Stimulated activated CD8-positive, alpha-beta memory T cell treated with anti-CD3 and anti-CD28 coated beads, Interleukin-2, amount 100 ng/mL, for 1 hour (primary cell): ENCODE measurements at places on chromosomes 7 and 10.

DNA sequence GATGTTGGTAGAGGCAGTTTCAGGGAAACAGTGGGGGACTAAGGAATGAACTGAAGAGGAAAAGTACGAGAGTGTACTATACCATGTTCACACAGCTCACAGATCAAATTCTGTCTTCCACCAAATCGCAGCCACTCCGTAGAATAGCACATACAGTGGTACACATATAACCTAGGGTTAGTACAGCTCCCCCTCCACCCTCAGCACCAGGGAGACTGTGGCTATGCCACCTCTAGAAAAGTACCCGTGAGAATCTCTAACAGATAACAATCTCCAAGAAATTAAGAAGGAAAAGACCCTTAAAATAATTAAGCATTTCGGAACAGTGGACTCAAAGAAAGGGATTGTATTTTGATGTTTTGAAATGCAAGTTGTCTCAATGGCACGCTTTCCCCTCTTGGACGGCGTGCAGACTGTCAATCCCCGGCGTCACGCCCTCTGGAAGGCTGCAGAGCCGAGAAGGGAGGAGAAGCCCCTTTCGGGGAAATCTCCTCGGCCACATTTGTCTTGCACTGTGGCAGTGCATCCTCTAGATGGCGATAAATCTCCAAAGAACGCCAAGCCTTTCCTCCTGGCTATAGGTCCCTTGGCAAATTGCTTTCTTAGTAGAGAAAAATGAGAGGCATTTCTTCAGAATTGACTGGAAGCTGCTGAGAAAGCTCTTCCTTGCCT, 345.0 kb downstream of the REEP3 start:
- peak; percentile 0 for DNase-seq

- no peak for DNase-seq
Measured at GRCh38 chr10:129690248-129691070, 223.4 kb downstream of the MGMT start.

DNA sequence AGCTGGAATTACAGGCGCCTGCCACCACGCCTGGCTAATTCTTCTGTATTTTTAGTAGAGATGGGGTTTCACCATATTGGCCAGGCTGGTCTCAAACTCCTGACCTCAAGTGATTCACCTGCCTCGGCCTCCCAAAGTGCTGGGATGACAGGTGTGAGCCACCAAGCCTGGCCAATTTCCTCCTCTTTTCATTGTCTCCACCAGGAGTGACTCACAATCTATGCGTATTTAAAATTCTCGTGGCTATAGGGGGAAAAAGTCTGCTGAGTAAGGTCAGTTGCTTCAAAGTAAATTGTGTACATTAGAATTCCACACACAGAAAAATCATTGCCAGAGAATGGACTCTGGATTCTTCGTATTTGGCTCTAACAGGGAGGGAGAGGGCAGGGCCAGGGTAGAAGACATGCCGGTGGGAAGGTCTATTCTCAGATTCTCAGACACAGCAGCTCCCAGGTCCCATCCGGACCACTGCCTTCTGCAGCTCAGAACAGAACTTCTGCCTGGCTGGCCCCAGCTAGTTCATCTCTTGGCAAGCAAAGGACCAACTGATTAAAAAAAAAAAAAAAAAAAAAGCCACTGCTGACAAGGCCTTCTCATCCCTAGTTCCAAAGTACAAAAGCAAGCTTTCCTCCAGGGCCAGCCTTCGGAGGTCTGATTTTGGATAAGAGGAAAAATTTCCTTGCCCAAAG, 22.2 kb downstream of the PSPH start:
- DNase-seq = no peak

GRCh38 chr7:112670193-112670592, 120.0 kb downstream of the TMEM168 start:
- no peak for DNase-seq

- DNase-seq = no peak
Measured at GRCh38 chr10:124088915-124089314, 4.5 kb downstream of the CHST15 start.

DNA sequence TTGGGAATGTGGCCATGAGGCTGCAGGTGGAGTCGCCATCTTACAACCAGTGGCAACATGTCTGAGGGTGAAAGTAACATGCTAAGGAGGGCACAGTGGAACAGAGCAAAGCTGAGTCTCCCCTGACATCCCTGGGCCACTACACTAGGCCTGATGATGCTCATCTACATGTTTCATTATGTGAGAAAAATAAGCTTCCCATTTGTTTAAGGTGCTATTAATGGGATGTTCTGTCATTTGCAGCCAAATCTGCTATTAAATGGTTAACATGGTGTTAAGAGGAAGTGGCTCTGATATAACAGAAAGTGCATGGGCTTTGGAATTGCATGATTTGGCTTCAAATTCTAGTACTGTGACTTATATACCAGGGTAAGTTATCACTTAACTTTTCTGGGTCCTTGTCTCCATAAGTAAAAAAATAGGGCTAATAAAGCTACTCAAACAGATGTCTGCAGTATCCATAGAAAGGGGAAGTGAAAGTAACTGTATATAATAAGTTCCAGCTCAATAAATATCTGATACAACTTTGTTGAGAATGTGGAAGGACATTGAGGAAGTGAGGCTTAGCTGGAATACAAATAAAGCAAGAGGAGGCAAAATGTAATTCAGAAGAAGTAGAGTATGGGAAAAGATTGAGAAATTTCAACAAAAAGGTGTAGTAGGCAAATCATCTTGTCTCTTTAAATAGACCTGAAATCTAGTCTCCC, 158.9 kb downstream of the RTKN2 start:
- no peak for DNase-seq

GRCh38 chr10:20181434-20181833, 365.2 kb downstream of the PLXDC2 start:
- DNase-seq = no peak

DNA sequence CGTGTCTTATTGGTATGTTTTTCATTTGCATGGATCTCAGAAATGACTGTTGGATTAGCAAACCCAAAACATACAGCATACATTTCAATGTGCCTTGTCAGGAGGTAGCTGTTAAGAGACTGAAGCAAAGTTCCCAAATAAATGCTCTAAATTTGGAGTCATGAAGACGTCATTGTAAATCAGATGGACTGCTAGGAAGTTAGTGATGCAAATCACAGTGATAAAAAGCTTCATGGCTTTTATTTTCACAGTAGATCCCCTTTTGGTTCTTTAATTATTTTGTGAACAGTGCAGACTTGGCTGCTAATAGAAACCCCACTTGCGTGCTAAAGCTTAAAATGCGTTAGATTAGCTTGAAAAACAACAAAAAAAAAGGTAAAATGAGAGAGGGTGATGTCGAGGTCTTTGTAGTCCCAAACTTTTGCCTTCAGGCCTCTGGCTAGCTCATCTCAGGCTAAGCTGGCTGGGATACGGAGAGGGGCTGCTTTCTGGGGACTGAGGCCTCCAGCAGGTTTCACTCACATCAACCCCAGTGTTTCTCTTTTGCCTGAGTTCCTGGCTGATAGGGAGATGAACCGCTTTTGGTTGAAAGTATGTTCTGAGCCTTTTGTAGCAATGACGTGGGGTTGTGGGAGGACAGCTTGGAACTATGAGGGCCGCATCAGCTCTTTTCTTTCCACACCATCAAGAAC, 107.1 kb upstream of the CDCA7L start:
- DNase-seq = no peak

DNA sequence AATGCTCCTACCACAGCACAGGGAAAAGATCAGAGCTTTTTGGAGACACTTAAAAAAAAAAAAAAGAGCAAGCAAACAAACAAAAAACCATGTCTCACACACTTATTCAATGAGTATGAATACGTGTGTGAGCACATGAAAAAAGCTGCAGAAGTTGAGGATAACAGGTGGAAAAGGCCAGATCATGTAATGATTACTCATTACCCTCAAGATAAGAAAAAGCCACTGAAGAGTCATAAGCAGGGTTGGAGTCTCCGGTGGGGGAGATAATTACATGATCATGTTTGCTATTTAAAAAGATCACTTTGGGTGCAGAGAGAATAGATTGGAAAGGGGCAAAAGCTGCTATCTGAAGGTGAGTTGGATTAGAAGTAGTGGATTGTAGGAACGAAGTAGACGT, 77.0 kb downstream of the POU6F2 start:
- DNase-seq = no peak

GRCh38 chr7:94449151-94449725, 54.5 kb downstream of the COL1A2 start:
- DNase-seq = no peak

DNA sequence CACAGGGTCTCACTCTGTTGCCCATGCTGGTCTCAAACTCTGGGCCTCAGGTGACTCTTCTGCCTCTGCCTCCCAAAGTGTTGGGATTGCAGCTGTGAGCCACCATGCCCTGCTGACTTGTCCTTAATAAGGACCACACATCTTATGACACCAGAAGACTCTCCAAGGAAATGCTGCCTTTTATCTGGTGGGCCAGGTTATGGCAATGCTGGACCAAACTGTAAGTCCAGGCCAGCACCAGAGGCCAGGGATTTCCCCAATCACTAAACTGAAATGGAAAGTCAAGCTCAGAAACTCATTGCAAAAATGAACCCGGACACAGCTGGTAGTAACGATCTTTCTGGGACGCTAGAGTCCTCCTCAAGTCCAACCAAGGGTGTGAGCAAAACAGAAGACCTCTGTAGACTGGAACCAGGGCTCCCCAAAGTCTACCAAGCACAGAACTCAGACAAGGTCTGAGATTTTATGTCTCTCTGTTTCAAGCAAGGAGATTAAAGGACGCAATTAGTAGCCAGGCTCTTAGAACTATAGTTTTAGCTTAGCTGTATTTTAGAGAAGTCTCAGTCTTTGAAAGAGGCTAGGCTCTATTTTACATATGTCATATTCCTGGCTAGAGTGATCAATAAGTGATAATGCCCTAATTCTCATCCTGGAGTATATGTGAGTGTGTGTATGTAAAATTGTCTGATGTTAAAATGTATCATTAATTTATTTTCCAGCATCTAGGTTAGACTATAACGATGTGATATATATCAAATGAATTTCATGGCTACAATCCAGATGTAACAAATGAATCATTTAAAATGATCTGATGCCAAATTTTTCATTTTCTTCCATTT, 74.0 kb upstream of the ITGB1 start:
- DNase-seq = no peak

DNA sequence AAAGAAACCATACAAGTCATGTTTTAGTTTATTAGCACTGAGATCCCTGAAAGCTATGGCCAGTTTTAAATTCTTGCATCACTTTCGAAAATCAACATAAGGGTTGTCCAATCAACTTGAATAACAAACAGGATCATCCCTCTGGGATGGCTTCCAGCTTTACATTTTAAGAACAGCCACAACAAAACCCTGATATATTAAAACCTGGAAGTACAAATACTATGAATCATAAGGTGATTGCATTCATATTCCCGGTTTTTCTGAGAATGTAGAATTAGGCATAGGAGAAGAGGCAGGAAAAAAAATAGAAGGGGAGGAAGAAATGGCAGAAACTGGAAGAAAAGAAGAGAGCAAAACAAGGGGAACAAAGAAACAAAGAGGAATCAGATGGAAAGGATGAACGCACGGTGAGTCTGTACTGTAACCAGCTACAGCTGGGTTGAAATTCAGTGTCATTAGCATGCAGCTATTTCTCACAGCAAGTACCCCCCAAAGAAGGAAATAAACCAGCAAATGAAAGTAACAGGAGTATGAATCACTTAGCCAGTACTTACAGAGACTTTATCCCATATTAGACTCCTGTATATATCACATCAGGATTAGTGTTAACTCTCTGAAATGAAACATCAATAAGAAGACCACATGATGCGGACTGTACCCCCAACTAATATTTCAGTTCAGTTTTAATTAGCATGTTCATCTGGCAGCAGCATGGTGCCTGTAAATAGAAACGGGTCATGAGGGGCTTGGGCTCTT, 301.3 kb downstream of the RNLS start:
- DNase-seq = no peak

GRCh38 chr10:88781206-88781605, 21.3 kb upstream of the LIPM start:
- no peak for DNase-seq

GRCh38 chr10:131854579-131855335, 46.1 kb upstream of the PPP2R2D start:
- no peak for DNase-seq

DNA sequence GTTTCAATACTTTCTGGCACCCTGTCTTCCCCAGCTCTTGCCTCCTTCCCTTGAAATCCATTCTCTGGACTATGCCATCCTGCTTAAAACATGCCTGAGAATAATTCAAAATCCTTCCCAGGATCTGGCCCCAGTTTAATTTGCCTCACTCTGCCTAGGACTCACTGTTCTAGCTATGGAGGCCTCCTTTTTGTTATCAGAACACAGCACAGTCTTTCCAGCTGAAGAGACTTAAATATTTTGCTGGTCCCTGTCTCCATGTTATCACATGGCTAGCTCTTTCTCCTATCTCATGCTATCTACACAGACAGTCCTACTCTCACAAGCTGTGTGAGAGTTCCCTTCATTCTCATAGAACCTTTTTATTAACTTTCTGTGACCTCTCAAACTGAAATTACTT, 194.8 kb downstream of the RNLS start:
- DNase-seq = no peak

DNA sequence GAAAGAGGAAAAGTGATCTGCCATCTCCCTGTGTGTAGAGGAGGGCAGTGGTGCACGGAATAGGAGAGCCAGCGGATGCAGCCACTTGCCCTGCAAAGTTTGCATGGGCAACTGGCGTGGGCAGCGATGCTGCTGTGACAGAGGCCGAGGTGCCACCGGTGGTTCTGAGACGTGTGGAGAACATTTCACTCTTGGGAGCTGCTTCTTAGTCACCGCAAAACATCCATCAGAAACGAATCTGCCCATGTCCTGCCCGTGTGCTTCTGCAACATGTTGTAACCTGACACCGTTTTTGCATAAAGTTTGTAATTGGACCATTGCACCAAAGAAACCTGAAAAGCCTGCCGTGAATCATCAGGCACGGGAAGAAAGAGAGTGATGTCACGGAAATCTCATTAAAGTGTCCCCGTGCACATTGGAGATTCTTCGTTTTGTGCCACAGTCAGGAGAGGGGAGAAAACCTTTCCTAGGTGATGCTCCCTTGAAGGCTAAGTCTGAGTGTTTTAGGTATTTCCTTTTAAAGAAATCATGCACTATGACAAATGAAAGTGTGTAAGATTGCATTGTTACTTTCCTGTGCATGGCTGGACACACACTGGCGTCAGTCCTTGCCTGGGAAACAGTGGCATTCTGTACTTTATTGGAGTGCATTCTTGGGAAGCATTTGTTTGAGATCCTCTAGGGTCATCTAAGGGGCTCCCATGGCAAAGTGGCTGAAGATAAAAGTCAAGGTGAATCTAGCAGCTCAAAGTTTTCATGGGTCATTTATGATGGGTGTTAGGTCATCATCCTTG, 302.6 kb downstream of the KLF6 start:
- DNase-seq = no peak

DNA sequence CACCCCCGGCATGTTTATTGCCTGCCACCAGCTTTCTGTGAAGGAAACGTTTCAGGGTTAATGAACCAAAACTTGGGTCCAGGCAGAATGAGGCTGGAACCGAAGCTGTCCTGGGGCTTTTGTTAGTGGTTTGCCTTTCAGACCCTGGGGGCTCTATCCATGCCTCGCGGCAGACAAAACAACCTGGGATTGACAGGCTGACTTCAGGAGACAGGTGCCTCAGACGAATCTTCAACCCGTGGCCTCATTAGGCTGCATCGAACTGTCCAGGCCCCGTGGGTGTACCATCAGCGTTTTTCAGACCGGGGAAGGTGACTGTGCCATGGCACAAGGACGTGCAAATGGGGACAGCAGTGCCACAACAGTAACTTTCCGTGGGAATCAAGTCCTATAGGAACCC, 259.3 kb upstream of the SHH start:
- DNase-seq = no peak
